Stimulated activated CD8-positive, alpha-beta memory T cell treated with anti-CD3 and anti-CD28 coated beads, Interleukin-15, amount 100 ng/mL, for 1 hour (primary cell): ENCODE measurements at places on chromosomes 7 and 10.

GRCh38 chr10:49601857-49602256 is 8.3 kb upstream of the SLC18A3 start:
- DNase-seq, result no peak

DNA sequence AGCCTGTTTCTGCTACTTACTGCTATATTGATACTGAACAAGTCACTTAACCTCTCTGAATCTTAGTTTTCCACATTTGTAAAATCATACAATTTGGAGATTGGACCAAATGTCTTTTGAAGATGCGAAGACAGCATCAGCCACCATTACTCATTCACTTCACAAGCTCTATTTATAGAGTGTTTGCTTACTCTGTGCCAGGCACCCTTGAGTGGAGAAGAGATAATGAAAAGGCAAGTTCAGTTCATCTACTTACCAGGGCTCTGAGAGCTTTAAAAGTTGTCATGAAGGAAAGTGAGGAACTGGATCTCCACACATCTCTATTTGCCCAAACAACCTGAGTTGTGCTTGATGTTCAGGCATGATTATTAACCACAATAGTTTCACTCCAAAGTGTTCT is 277.5 kb downstream of the CSTF2T start:
- DNase-seq, result no peak

- DNase-seq, result no peak
These were observed 7.2 kb downstream of the ADAMTS14 start for GRCh38 chr10:70679498-70679897.

- no peak for DNase-seq
These were observed 14.7 kb downstream of the HSPB1 start for GRCh38 chr7:76316984-76317781.

GRCh38 chr10:11209830-11210181 is 192.1 kb downstream of the CELF2 start:
- DNase-seq, result no peak
